Type B pancreatic cell (in vitro differentiated cells): ENCODE measurements at places on chromosomes 6 and 20.

DNA sequence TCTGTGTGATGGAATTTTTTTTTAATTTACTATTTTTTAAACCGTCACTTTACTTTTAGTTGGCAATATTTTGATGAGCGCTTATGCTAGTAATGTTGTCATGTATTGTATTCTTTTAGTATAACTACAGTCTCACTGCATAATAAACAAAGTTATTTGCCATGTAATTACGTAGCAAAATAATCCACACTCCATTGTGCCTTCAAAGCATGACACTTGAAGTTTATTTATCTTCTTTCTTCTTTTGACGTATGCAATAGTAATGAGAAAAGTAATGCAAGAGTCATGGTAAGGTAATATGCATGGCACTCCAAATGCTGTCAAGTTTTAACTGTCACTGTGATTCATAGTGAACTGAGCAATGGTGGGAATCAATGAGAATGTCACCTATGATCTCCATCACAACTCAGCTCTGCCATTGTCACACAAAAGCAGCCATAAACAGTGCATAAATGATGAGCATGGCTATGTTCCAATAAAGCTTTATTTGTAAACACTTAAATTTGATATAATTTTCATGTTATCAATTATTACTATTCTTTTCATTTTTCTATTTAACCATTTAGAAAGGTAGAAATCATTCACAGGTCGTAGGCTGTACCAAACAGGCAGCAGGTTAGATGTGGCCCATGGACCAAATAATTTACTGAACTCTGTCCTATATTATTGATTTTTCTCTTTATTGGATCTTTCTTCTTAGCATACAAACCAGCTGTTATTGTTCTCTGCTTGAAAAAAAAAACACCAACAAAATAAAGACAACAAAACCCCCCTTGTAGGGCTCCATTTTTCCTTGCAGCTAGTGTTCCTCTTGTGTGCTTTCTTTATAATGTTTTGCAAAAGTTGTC lies 27.1 kb downstream of the RNF217 start:
- DNase-seq, result no peak

GRCh38 chr6:125923366-125923877 lies 33.1 kb upstream of the HINT3 start:
- no peak for DNase-seq

- DNase-seq, result no peak
Measured at GRCh38 chr6:17432356-17432755, 39.0 kb downstream of the CAP2 start.

DNA sequence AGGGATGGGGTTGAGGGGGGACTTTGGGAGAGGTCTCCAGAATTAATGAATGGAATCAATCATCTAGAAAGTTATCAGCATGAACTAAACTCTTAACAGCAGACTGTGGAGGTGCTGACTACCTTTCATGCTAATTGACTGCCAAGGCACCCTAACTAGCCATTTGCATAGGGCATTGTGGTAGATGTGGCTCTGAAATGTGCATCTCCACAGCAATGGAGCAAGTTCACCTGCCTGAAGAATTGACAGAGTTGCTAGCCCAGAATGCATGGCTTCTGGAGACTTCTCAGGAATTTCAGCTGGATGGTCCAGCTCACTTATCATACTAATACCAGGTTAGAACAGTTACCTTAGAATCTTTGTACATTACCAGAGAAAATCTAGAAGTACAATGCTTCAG lies 745.6 kb downstream of the KIF16B start:
- DNase-seq, result no peak

DNA sequence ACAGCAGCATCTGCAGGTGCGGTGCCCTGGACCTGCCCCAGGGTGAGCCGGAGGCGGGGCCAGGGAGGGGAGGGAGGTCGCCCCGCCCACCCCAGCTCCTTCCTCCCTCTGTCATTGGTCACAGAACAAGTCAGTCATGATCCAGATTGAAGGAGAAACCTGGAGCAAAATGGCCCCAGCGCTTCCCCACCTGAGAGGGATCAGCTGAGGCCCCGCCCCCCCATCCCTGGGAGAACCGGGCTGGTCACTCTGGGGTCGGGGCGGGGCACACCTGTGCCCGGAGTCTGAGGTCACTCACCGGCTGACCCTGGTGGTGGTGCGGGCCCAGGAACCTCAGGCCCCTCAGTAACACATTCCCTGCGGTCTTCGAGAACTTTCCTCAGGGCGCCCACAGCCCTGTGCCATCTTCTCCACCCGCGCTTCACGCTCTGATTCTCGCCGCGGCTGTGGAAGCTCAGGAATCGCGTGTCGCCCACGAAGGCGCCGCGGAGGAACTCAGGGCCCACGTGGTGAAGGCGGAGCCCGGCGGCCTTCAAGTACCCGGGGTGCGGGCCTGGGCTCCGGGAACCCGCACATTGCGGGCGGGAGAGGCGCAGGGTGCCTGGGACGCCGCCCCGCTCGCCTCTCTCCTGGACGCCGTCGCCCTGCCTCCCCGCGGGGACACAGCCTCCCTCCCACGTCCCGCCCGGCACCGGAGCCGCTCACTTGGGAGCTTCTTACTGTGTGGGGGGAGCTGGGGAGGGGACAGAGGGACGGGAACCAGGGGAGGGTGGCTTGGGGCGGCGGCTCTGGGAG lies 36.4 kb upstream of the HLA-C start:
- DNase-seq, result no peak

DNA sequence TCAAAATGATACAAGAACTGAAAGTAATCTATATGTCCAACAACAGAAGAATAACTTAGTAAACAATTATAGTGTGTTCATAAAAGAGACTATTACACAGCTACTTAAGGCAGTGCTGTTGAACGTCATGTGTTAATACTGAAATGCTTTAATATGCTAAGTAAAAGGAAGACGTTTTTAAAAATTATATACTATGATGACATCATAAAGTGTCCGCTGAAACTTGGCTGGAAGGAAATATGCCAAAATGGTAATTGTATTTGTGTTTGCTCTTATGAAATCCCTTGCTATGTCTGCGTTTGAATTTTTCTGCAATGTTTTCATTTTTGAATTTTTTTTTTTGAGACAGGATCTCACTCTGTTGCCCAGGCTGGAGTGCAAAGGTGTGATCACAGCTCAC lies 679.3 kb downstream of the DHX35 start:
- no peak for DNase-seq

DNA sequence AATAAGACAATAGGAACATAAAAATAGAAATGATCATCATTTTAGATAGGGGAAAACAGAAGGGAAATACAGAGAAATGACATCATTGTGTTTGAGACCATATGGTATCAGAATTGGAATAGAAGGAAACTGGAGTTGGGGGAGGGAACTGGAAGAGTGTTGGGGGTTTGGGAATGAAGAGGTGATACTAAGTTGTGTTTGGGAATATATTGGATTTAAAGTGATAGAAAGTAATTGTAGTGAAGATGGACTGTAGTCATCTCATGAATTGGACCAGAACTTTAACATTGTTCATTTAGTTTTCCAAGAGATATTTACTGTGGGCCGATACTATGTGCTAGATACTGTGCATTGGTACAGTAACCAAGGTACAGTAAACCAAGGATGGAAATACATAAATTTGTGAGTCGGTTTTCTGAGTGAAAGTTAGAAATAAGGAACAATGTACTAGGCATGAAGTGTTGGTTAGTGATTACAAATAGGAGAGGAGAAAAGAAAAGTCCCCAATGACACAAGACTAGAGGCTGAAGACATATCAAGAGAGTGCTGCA lies 32.3 kb downstream of the KCNQ5 start:
- DNase-seq, result no peak

DNA sequence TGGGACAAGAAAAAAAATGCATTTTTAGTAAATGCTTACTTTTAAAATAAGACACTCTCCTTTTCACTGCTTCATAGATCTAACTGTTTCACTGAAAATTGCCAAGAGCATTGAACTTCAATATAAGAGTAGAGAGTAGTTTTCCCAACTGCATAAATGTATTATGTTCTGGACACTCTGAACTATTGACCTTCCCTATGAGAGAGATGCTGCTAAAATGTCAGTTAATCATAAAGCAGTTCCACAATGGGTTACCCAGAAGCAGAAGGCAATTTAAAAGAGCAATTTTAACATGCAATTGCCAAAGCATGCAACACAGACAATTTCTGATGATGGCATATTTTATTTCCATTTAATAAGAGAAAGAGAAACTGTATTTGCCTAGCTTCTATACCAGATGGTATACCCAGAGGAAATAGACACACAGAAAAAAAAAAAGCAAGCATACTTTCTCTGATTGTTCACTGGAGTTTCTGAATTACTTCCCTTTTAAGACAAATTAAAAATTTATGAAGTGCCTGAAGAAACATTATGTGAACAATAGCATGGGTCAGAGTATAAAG lies 279.1 kb upstream of the THEMIS start:
- no peak for DNase-seq

- DNase-seq, result peak; percentile 96
Measured at GRCh38 chr6:37257634-37258404, at the start of the genes TBC1D22B and TMEM217. TBC1D22B (plus strand) TSS chr6:37257772; CDS start chr6:37257918, 146 bp downstream. TMEM217 (minus strand) TSS chr6:37258144; CDS start chr6:37219030, 39,114 bp downstream.

- DNase-seq, result no peak
Measured at GRCh38 chr6:112831022-112831421, 483.9 kb downstream of the RFPL4B start.

DNA sequence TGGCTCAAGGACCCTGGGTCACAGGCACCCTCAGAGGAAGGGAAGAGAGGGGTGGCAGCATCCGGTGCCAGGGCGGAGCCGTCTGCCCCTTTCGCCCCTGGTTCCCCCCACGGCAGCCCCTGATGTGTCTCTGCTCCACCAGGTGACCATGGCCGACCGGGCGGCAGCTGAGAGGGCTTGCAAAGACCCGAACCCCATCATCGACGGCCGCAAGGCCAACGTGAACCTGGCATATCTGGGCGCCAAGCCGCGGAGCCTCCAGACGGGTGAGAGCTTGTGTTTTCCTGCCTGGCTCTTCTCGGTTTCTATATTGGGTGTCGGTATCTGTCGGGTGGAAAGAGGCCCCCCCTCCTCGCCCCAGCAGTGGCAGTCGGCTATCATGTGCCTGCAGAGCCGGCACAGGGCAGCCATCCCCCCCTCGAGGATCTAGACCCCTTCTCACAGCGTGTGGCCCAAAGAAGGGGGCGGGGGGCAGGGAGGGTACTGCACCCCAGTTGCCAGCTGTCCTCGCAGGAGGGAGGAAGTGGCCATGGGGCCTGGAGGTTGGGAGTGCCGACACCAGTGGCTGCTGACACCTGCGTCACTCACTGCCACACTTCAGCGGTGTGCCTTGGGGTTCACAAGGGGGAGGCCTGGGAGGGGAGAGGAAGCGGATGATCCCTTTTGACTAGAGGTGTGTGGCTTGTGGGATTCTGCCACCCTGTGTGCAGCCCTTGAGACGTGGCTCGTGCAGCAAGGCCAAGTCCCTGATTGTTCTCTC lies 1.5 kb downstream of the RBM38 start:
- no peak for DNase-seq

- no peak for DNase-seq
Measured at GRCh38 chr6:88141561-88142296, 24.4 kb downstream of the CNR1 start.

- no peak for DNase-seq
Measured at GRCh38 chr6:73375216-73375615, 5.5 kb upstream of the OOEP start.

DNA sequence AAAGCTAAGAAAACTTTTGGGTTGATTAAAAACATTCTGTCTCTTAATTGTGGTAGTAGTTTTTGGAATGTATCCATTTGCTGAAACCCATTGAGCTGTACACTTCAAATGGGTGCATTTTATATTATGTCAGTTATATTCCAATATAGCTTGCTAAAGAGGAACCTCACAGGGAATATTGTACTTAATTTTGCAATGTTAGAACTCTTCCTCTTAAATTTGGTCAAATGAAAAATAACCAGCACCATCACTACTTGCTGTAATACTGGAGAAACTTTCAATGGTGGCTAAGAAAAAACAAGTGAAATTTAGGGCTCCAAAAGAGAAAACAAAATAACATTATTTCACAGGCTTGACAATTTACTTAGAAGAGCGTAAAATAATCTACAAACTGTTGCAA lies 651.5 kb downstream of the MAFB start:
- no peak for DNase-seq

- no peak for DNase-seq
Measured at GRCh38 chr6:78629154-78629721, 238.1 kb upstream of the IRAK1BP1 start.

GRCh38 chr6:158149641-158150040 lies 18.4 kb downstream of the SERAC1 start:
- DNase-seq, result no peak

DNA sequence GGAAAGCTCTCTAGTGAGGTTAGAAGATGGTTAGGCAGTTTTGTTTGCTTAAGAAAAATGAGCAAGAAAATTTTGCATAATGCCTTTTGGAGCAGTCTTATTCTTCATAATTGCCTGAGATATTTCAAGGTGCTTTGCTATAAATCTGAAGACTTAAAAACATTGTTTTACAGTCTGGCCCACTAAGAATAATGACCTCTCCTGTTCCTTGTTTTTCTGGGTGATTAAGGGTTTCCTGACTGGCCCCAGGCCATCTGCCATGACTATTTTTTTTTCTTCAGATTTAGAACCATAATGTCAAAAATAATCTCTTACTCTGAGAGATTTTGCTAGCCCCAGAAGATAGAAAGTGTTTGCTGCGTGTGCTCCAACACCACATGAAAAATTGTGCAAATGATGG lies 72.3 kb upstream of the CENPW start:
- no peak for DNase-seq
